ENCODE measurements at places on chromosomes 6 and 20.

- no peak for DNase-seq
Observed at GRCh38 chr6:64729522-64729921, 977.5 kb downstream of the EYS start.

DNA sequence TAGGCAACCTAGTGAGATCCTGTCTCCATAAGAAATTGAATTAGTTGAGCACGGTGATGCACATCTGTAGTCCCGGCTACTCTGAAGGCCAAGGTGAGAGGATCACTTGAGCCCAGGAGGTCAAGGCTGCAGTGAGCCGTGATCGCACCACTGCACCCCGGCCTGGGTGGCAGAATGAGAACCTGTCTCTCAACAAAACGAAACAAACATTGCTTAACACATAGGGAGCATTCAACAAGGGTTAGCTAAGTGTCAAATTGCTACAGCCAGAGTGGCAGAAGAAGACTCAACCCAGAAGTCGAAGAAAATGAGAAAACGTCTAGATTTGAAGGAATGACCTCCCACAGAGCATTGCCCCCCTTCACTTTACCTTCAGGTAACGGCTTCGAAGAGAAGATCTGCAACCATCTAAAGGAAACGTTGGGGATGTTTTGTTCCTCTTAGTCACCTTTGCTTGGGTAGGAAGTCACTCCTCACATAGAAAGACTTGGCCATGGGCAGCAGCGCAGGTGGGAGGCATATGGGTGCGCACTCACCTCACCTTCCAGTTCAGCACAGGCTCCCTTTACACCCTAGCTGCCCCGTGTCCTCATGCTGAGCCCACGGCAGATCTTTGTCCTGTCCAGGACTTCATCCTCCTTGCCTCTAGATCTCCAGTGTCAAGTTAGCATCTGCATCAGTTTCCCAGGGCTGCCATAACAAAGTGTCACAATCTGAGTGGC, 63.7 kb upstream of the SHLD1 start:
- no peak for DNase-seq

DNA sequence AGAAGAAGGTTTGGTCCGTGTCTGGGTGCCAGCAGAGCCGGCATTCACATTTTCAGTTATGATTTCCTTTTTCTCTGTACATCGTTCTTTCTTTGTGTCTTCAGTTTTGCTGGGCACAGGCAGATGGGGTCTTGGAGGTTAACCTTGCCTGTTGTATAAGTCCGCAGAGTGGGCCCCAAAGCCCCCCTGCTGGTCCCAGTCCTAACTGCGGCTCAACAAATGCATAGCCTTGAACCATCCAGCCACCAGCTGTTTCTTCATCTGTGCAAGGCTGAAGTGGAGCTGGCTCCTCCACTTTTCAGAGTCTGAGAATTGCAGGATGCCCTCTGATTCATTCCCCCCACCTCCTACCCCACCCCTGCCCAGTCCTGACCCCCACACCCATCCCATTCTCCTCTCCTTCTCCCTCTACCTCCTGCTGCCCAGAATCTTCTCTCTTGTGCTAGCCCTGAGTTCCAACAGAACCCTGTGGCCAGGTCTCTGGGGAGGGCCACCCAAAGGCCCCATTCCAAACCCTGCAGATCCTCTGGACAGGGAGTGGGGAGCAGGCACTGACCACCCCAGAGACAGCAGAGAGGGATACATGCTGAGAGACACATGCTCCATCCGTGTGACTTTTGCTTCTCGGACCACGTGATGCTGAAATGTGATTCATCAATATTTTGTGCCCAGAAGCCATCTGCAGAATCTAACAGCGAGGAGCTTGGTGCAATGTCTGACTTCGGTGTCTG, 386.5 kb upstream of the SULF2 start:
- no peak for DNase-seq

- no peak for DNase-seq
Observed at GRCh38 chr6:95240514-95240913, 336.8 kb upstream of the MANEA start.

- no peak for DNase-seq
Observed at GRCh38 chr6:53431704-53432103, 83.0 kb upstream of the ELOVL5 start.

DNA sequence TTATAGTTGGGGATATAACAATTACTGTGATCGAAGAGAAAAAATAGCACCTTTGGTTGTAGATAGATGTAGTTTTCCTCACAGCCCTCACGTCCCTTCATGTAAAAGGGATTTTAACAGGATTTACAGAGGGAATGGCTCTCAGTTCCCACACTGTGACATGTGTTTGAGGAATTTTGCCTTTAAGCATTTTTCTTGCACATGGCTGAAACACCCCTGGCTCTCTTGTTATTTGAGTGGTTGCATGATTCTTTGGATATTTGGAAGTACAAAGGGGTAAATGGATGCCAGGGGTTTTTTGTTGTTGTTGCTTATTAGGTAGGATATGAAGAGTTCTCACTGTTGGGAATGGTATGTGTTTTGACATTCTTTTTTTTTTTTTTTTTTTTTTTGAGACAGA, 48.2 kb downstream of the JAG1 start:
- DNase-seq = no peak

DNA sequence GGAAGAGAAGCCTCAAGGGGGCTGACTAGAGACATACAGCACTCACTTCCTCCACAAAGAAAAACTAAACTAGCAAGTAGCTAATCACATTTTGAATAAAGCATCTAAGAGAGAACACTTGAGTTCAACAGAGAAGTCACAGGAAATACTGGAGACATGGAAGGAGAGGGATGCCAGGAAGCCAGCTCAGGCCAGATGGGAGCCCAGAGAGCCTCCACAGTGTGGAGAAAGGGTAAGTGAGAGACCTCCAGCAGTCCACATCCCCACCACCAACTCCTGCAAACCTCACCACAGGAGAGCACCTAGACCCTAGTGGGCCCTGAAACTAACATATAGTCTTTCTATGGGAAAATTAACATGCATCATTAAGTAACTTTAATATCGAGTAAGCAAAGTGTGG, 79.2 kb downstream of the EPM2A start:
- no peak for DNase-seq

DNA sequence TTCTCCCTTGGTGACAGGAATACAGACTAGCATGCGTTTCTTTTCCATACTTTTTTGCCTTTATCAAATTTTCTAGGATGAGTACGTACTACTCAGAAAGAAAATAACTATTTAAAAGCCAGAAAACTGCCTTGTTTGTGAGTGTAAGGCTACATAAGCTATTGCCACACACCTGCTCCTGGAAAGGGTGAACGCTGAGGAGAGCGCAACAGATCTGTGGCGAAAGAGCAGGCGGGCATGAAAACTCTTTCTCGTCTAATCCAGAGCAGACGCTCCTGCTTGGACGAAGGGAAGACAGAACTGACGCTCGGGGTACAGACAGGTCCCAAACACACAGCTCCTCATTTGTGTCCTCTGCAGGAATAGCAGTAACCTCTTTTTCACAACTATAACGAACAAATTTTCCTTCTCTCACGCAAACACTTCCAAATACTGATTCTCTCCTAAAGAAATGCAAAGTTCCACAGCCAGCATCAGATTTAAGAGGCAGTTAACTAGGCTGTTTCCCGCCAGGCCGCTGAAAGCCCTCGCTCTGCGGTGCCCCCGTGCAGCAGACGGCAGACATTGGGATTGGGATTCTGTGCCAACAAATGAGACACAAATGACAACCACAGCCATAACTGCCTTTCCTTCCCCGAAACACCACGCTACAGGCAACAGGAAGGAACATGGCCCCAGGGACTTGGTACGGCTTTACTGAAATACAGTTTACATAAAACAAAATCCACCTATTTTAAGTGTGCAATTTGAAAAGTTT, 20.0 kb downstream of the TAF4 start:
- DNase-seq = no peak

- DNase-seq = peak; percentile 49
Observed at GRCh38 chr6:141874930-141875602, 257.7 kb upstream of the GJE1 start.

- no peak for DNase-seq
Observed at GRCh38 chr20:56827763-56828162, 198.7 kb downstream of the TFAP2C start.

DNA sequence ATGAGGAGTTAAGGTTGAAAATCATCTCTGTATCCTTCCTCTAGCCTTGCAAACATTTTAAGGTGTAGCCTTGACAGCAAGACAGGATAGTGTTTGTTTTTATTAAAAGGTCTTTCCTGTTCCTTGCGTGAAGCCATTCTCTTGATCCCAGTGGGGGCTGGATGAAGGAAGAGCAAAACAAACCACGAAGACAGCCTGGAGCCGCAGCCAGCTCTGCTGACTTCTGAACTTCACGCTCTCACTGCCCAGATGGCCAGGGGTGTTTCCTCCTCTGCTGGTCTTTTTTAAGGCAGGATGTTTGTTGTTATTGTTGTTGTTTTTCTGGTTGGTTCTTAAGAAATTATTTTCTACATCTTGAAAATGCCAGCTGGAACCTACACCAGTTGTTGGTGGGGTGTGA, 156.4 kb downstream of the MTHFD1L start:
- no peak for DNase-seq

DNA sequence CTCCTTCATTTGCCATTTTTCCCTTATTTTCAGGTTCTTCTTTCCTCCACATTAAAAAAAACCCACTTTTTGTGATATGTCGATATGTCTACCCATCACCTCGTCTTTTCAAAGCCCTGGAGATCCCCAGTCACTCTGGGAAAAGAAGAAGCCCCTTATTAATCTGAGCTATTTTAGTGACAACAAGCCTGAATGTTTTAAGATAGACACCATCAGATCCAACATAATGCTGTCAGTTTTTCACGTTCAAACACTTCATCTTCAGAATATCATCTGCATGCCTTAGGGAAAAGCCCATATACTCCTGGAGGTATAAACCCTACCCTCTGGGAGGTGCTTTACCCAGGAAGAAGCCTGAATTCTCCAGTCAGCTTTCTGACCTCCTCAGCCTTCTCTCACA, 464.0 kb upstream of the CDH4 start:
- no peak for DNase-seq

DNA sequence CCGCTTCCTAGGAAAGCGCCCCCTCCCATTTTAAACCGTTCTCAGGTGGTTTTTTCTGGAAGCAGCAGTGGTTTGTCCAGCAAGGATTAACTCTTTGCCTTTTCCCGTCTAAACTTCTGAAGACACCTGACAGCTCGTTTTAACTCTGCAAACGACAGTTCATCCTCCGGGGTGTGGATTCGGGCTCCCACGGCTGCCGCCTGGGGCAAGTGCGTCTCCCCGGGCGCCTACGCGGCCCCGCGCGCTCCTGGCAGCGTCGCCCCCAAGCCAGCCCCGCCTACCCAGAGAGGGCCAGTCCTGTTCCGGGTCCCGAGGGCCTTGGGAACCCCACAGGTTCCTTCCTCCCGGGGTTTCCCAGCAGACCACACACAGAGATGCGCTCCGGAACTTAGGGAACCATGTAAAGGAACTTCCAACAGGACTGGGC, 54.4 kb downstream of the PRR18 start:
- no peak for DNase-seq

DNA sequence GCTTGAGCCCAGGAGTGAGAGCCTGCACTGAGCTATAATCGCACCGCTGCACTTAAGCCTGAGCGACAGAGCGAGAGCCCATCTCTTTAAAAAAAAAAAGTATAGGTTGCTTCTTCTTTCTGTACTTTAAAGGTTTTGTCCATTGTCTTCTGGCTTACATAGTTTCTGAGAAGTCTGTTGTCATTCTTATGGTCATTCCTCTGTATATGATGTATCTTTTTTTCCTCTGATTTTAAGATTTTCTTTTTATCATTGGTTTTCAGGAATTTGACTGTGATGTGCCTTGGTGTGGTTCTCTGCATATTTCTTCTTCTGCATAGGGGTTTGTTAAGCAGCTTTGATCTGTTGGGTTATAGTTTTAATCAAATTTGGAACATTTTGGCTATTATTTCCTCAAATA, 29.1 kb downstream of the QRSL1 start:
- DNase-seq = no peak

DNA sequence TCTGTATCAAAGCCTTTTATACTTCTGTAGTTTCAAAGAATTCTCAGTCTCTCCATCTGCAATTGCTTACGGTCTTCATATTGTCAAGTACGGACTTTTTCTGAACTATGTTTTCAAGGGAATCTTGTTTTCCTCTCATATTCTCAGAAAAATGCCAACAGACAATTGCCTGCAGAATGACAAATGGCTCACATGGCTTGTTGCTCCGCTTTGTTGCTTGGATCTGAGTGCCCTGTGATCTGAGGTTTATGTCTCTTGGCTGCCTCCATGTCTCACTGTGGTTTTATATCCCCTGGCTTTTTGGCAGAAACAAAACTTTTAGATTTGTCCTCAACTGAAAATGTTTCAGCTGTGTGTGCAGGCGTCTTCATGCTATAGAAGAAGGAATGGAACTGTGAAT, 285.4 kb upstream of the CHD6 start:
- DNase-seq = no peak
